ENCODE measurements at places on chromosomes 3 and 15.
A peak's percentile ranks its signal among the peaks of the same experiment; 100 is the strongest.

DNA sequence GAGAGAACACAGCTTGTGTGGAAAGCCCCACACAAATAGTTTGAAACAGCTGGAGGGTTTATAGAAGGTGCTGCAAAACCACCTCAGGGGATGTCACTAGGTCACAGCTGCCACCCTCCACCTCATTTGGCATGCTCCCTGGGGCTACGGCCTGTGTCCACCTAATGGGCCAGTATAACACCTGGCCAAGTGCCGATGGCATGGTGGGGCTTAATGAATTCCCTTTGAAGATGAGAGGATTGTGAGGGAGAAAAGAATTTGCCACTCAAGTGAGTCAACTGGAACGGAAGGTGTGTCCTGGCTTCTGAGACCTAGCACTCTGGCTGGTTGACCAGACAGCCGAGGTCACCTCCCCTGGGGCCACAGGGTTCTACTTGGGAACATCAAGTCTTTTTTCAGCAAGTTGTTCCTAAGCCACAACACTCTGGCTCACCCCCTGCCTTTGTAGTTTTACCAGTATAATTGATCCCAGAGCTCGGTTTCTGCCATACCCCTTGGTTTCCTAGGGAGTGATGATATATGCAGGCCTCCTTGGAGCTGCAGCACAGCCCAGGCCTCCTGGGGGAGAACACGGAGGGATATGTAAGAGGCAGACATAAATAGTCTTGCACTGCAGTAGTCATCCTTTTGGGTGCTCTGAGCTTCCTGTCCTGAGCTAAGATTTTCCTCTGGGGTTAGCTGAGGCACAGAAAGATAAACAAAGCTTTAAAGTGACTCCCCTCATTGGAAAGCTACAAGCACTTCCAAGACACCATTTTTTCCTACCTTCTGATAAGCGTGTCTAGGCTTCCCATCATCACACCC is 178.2 kb upstream of the LPP start:
- DNase-seq, result no peak

- no peak for DNase-seq
These were observed 537.1 kb downstream of the RSL24D1 start for GRCh38 chr15:54659646-54660045.

DNA sequence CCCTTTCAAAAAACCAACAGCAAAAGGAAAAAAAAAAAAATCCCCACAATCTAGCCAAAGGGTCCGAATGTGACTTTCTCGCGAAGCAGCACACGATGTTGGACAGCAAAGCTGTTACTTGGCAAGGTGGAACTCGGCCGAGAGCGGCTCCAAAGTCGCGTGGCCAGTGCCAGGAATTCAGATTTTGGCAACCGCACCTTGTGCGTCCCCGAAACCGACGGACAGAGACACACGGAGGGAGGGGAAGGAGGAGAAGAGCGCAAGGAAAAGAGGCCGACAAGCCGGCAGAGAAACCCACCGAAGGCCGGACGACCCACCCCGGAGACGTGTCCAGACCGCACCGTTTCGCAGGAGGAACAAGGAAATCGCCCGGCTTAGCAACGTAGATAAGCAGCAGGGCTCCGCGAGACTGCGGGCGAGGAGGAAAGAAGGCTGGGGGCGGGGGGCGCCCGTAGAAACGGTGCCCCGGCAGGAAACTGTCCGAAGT is 517.3 kb downstream of the MECOM start:
- DNase-seq, result no peak

GRCh38 chr3:187823746-187824145 is 78.5 kb upstream of the BCL6 start:
- no peak for DNase-seq

DNA sequence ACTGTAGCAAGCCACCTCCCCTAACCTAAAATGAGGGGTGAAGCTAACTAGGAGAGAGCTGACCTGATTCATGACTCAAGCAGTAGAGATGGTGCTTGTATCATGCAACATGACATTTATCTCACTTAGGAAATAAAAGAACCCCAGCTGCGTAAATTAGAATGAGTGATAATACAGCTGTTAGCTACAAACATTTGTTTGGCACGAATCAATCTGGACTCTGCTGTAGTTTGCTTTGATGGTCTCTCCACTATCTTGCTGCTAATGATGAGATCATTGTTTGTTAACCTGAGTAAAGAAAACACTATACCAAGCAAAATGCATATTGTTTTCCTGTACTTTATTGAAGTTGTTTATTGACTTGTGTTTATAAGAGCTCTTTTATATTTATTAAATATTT is 92.6 kb downstream of the ALDH1A2 start:
- no peak for DNase-seq

- DNase-seq, result no peak
These were observed 27.5 kb upstream of the LCTL start for GRCh38 chr15:66593219-66593780.

- no peak for DNase-seq
These were observed 34.8 kb downstream of the IGF1R start for GRCh38 chr15:98682992-98683701.

DNA sequence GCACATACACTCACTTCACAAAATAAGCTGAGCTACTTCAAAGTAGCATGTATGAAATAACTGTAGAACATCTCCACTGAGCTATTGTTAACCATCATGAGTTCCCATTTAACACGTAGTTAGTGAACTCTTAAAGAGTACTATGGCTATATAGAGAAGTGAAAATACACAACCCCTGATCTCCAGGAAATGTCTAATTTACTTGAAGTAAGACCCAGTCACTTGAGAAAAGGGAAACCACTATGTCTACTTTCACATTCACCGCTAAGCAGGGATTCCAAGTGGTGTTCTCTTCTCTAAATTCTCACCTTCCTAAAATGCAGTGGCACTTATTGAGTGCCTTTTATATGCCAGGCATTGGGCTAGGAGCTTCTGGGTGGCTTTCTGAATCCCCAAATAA is 35.0 kb upstream of the COLQ start:
- no peak for DNase-seq

GRCh38 chr3:184142199-184142598 is 7.0 kb downstream of the EIF2B5 start:
- no peak for DNase-seq

- DNase-seq, result peak; percentile 26
These were observed 26.4 kb upstream of the PDE8A start for GRCh38 chr15:84955089-84955848.

GRCh38 chr15:98866511-98866910 is 141.1 kb downstream of the PGPEP1L start:
- no peak for DNase-seq

- DNase-seq, result no peak
These were observed 128.4 kb downstream of the EEFSEC start for GRCh38 chr3:128281461-128282367.

DNA sequence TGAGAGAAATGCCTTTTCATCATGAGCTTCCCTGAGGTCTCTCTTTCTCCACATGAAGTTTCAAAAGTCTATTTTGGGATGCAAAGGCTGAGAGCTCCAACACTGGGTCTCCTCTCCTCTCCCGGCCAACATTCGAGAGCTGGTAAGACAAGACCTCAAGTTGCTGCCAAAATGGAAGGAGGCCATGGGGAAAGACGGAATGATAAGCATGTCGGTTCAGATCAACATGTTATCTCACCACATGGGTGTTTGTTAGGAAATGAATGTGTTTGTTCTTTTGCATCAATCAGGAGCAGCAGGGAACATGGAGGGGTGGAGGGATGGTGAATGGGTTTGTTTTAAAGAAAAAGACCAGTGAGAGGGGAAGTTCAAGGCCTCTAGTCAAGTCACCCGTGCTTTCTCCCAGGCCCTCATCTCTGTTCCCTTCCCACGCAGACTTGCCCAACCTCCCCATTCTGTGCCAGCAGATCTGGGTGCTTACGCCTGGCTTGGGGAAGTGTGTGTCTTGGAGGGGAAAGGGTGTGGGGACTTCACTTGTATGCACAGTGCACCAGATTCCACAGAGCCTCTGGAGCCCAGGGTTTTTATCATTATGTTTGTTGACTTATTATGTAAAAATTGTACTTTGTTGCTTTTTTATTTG is 23.5 kb upstream of the ATP10A start:
- DNase-seq, result no peak

GRCh38 chr15:25572191-25572590 is 133.4 kb upstream of the UBE3A start:
- no peak for DNase-seq

GRCh38 chr3:86869566-86869965 is 121.4 kb downstream of the VGLL3 start:
- DNase-seq, result no peak

DNA sequence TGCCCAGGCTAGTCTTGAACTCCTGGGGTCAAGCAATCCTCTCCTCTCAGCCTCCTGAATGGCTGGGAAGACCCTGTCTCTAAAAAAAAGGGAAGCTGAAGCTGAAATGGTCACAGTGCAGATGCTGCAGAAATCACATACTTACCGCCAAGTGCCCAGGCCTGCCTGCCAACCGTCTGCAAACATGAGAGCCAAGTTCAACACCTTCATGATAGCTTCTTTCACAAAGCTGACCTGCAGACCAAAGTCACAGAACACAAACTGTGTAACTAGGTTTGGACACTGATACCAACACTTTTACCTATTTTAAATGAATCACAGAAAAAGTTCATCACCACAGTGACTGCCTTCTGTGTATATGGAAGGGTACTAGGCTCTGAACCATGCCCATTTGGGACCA is 22.8 kb upstream of the CYFIP1 start:
- DNase-seq, result no peak

DNA sequence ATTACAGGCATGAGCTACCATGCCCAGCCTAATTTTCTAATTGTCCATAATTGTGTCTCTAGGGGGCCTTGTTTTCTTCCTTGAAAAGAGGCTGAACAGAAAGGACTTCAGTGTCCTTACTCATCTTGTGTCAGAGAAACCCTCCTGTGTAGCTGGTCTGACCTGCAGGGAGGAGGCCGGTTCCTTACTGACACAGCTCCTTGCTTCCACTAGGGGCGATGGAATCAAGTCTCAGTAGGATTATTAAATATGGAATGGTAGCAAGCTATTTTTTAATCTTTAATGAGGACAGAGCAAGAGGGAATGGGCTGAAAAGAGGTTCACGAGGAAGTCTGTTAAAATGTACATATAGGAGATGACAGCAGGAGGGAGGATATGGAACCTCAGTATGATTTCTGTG is 8.6 kb downstream of the LPCAT4 start:
- no peak for DNase-seq

GRCh38 chr15:92082006-92082843 is 228.7 kb downstream of the SLCO3A1 start:
- DNase-seq, result no peak

- DNase-seq, result no peak
These were observed 159.9 kb downstream of the MAGI1 start for GRCh38 chr3:65878831-65879230.

- DNase-seq, result no peak
These were observed 63.6 kb downstream of the MDFIC2 start for GRCh38 chr3:70248856-70249255.

DNA sequence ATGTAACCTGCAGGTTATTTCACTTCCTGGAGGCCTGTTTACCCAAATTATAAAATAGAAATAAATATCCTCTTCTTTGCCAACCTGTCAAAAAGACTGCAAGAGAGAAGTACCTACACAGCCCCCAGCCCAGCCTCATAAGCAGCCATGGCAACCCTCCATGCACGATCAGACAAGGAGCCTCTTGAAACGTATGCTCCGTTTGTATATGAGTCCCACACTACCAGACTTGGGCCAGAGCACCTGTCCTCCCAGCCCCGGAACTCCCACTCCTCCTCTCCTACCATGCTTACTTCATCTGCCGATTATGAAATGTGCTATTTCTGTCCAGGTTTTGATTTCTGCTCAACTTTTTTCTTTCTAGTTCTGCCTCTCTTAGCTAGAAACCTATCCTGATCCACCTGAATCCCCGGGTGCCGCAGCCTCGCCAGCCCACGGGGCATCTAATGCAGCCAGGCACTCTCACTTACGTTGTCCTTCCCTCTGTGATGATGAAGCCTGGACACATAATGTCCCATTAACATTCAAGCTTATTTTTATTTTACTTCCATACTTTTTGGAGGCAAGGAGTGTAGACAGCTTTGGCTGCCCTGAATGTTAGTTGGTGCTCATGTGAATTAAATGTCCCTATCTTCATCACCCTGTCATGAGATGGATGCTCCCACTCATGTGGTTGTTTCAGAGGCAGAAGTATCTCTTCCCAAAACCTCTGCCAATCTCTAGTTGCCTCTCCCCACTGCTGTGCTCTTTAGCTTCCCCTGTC is 73.8 kb downstream of the MB21D2 start:
- no peak for DNase-seq

GRCh38 chr15:85649372-85649771 is 145.4 kb downstream of the KLHL25 start:
- no peak for DNase-seq

- no peak for DNase-seq
These were observed 904.3 kb downstream of the NSUN3 start for GRCh38 chr3:94967196-94967595.

DNA sequence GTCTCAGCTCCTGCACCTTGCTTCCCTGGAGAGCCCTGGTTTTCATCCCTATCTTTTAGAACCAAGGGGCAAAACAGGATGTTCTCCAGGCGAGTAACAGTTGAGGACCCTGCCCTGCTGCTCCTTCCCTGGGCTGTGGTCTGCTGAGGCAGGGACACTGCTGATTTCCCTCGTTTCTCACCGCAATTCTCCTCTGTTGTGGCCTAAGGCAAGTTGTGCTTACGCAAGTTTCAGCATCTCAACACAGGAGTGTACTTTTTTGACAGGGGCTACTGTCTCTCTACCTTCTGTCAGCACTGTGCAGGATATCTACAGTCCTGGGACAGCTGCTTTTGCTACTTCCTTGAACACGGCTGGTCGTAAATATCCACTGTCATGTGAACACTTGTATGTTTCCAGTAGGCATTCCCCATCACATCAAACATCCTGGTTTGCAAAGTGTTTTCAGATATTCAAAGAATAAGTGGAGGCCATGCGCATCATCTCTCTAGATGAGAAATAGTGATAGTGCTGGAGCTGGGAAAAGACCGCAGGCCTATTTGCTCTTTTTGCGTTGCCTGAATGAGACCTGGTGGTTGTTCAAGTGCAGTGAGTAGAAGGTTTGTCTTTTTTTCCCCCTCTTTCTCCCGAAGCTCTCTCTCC is 110.1 kb upstream of the PLXNA1 start:
- no peak for DNase-seq

DNA sequence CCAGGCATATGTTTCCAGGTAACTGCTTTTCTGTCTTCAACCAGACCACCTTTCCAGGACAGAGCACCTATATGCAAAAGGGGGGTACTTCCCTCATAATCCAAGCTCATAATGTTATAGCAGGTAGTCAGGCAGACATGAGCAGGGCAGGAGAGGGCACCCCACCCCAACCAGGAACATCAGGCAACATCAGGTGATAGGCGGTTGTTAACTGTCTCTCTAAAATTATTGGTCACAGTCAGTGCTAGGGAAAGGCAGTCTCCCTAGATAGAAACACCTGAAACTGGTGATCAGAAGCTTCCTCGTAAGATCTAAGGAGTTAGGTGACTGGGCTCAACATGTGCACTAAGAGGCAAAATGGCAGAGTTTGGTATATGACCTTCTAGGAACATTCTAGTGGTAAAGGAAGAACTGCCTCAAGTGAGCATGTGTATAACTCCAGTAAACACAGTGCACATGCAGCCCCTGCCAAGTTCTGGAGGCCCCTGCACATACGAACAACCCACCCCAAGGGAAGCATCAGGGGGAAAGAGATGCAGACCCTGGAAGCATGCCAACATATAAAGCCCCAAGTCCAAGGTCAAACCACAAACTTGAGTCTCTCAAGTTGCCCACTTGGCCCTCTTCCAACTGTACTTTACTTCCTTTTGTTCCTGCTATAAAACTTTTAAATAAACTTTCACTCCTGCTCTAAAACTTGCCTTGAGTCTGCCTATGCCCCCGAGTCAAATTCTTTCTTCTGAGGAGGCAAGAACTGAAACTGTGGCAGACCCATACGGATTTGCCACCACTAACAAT is 270.9 kb downstream of the ULK4 start:
- no peak for DNase-seq

GRCh38 chr15:26974120-26974780 is 3.3 kb downstream of the GABRG3 start:
- DNase-seq, result no peak

All from activated CD4-positive, alpha-beta T cell treated with anti-CD3 and anti-CD28 coated beads for 1 hour (primary cell).